ENCODE measurements at places on chromosomes 1 and 21. TPM values are rescaled to one million over a fixed set of nuclear protein-coding genes. Genes with fewer than 3 reads are reported as not detected.
A peak's percentile ranks its signal among the peaks of the same experiment; 100 is the strongest.

OR2G6 gene
- not detected for total RNA-seq

- H3K4me1 ChIP-seq, result peaks cover 30% of the 10 kb centered on the region
- DNase-seq, result no peak
- H3K4me3 ChIP-seq, result no peak overlapping the region
Observed at GRCh38 chr1:243730487-243731150, 119.4 kb downstream of the AKT3 start.

GRCh38 chr1:218435528-218435927 is 90.4 kb downstream of the TGFB2 start:
- no peak overlapping the region for H3K4me3 ChIP-seq
- H3K4me1 ChIP-seq, result no peaks in the 10 kb centered on the region
- DNase-seq, result no peak
- no peaks in the 10 kb centered on the region for H3K36me3 ChIP-seq
- no peak overlapping the region for H3K27ac ChIP-seq
- peaks cover 9% of the 10 kb centered on the region for H3K27me3 ChIP-seq

DNA sequence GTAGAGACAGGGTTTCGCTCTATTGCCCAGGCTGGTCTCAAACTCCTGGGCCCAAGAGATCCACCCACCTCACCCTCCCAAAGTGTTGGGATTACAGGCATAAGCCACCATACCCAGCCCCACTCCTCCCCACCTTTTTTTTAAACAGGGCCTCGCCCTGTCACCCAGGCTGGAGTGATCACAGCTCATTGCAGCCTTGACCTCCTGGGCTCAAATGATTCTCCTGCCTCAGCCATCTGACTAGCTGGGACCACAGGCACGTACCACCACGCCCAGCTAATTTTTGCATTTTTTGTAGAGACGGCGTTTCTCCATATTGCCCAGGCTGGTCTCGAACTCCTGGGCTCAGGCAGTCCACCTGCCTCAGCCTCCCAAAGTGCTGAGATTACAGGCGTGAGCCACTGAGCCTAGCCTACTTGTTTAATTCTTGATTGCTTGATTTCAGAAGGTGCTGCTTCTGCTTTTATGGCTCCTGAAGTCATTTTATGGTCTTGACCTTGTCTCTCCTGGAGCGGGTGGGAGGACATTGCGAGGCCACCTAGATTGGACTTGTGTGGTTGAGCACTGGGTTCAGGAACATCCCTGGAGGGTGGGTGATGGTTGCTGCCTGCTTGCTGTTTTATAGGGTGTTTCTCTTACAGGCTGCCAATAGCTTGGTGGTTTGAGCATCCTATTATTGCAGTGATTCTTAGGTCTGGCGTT is 81.9 kb downstream of the GALNT2 start:
- no peaks in the 10 kb centered on the region for H3K27me3 ChIP-seq
- DNase-seq, result no peak
- no peak overlapping the region for H3K4me3 ChIP-seq
- no peaks in the 10 kb centered on the region for H3K36me3 ChIP-seq
- H3K4me1 ChIP-seq, result peaks cover 54% of the 10 kb centered on the region

DNA sequence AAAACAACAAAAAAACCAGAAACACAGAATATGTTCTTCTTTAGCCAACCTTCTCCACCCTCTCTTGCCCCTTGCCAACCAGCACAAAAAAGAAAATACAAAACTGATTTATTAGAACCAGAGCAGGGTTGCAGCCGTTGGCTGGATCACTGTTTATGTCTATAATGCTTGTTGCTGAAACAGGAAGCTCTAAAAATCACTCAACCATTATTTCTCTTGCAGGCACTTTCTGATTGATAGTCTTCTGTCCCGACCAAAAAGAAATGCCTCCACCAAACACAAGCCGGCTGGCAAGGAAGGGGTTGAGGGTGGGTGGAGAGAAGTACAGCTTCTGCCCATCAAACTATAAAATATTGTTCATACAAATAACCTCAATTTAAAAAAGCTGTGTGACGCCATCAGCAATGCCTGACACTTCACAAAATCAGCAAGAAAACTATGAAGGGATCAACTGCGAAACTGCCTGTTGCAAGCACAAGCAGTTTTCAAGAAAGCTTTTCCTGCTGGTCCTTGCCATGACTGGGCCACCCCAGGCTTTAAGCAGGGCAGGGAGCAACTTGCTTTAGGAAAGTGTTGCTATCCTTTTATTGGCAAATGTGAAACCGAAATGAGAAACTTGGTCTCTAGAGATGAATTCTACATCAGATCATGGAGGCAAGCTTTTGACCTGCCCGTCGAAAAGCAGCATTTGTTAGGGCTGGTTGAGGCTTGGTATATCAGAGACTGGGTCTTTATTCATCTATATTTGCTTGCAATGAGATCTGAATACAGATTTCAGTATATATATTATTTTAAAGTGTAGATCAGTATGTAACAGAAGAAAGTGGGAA is 174.2 kb downstream of the RUNX1 start:
- no peak overlapping the region for H3K4me3 ChIP-seq
- peaks cover 41% of the 10 kb centered on the region for H3K36me3 ChIP-seq
- H3K4me1 ChIP-seq, result peaks cover 24% of the 10 kb centered on the region
- H3K27ac ChIP-seq, result no peak overlapping the region

- peak; percentile 48 for DNase-seq
- H3K27me3 ChIP-seq, result no peaks in the 10 kb centered on the region
- H3K27ac ChIP-seq, result no peak overlapping the region
Observed at GRCh38 chr21:45632160-45632559, 11.4 kb upstream of the PCBP3 start.

Data from activated CD8-positive, alpha-beta T cell treated with anti-CD3 and anti-CD28 coated beads for 36 hours (primary cell).